ENCODE measurements at places on chromosomes 11 and 22.

GRCh38 chr22:34067031-34067430 is 146.8 kb upstream of the LARGE1 start:
- DNase-seq = no peak

DNA sequence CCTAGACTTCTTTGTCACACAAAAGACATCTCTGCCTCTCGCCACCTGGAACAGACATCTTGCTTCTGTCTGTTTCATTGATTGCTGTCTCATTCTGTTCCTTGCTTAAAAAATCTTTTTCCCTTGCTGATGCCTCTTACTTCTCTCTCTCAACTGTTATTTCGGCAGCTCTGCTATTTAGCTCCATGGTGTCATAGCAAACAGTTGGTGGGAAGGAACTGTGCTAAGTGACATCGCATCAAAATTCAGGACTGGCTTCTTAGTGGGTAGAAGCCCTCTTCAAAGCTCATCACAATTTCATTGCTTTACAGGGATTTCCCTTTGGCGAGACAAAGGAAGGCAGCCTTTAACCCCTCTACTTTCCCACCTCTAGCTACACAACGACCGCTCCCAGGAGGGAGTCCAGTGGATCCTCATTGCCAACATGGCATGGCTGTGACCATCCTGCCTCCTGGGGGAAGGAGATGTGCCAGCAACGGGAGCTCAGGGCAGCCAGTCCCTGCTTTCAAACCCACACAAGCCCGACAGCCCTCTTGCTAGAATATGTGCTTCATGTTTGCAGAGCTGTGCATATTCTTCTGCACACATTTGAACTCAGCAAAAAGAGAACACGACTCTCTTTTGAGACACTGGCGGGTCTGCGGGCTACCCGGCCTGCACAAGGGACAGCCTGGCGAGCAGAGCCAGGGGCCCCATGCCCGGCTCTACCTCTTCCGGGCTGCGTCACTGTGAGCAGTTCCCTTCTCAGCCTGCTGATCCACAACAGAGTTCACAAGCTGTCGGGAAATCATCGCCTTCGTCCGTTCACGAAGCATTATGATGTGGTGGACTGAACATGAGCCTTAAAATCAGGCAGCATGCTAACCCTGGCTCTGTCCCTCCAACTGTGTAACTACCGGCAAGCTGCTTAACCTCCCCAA is 51.1 kb upstream of the JAM3 start:
- DNase-seq = no peak

DNA sequence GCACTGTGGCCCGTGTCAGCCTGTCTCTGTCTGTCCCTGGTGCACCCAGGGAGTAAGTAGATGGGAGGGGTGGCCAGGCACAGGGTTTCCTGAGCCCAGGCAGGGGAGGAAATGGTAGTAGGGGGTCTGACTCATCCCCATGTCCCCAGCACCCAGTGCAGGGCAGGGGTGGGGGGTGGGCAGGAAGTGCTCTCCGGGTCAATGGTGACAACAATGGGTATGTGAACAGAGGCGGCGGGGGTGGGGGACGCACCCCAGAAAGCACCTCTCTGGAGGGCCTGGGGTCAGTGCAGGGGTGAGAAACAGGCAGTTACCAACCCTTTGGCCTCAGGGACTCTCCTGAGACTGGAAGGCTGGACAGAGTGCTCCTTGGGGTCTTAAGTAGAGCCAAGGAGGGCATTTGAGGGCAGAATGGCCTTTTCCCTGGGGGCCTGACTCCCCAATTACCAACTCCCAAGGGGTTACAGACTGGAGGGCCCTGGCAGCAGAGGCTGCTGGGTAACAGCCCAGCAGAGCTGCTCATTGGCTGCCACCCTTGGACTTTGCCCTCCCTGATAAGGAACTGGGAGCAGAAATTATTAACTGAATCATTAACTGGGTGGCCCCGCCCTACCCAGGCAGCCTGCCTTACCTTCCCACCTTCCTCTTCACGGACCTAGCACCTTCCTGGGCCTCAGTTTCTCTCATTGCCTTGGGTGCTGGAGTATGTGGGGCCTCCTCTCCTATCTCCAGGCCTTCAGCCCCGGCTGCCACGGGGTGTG is 4.2 kb downstream of the MYRF start:
- peak; percentile 34 for DNase-seq

DNA sequence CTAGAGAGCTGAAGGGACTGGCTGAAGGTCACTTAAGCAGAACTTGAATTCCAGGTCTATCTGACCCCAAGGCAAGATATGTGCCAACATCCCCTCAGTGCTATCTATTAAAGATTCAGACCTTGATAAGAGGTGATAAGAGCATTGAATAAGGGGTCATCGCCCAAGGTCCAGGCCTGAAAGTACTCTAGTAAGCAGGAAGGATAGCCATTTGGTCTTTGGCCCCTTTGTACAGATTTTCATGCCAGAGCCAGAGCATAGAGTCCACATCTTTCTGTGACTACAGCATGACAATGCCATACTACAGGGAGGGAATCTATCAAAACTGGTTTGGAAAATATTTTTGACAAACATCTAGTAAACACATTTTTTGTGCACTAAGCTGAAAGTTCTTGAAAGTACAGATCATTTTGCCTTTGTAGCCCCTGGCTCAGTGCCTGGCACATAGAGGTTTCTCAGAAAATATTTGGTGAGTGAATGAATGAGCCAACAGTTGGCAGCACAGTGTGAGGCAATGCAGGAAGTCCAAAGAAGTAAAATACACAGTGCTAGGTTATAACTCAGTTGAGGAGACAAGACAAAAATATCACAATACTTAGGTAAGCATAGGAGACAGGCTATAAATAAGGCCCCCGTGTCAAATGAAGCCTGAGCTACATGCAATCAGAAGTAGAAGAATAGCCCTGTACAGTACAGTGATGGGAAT is 15.1 kb upstream of the RRAS2 start:
- no peak for DNase-seq

GRCh38 chr11:61714916-61715315 is 34.7 kb downstream of the DAGLA start:
- DNase-seq = no peak

DNA sequence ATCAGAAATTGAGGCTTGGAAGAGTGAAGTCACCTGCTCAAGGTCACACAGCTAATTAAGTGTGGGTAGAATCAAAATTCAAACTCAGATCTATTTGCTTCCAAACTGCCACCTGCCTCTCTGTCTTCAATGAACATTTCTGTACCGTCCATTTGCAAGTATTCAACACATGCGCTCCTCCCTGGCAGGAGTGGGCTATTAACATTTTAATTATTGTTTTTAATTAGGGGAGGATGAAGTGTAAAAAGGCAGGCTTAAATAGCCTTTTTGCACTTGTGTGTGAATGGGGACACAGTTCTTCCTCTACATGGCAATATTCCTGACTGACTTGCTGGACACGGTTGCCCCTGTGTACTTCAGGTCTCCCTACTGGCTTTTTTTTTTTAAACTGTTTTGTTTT is 114.4 kb upstream of the NARS2 start:
- DNase-seq = no peak

DNA sequence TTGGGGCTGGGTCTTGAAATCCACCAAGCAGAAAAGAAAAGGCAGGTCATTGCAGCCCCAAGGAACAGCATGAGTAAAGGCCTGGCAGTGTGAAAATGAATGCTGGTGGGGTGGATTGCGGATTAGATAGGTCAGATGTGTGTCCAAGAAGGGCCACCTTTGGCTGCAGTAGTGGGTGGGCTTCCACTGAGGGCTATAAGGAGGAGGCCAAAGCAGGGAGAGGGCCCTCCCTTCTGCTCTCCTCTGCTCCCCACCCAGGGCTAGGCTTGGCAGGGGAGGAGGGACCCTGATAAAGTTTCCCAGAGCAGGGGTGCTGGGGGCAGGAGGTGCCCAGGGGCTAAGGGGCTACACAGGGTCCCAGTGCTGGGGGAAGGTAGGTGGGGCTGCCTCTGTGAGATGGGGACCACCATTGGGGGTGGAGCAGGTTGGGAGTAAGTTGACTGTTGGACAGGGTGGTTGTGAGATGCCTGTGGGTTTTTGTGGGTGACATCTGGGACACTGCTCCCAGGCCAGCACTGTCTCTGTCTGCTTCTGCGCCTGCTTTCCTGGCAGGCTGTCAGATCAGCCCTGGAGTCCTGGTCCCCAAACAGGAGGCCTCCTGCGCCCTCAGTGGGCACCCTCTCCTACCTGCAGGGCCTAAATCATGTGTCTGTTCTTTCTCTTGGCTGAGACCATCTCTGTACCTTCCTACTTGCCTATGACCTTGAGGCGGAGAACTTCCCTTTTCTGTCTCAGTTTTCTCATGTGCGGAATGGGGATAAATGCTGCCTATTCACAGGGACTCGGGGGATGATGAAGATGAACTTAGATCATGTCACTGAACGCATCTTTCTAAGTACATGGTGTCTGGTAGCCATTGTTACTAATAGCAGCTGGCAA is 1.9 kb downstream of the CAPN5 start:
- DNase-seq = no peak

DNA sequence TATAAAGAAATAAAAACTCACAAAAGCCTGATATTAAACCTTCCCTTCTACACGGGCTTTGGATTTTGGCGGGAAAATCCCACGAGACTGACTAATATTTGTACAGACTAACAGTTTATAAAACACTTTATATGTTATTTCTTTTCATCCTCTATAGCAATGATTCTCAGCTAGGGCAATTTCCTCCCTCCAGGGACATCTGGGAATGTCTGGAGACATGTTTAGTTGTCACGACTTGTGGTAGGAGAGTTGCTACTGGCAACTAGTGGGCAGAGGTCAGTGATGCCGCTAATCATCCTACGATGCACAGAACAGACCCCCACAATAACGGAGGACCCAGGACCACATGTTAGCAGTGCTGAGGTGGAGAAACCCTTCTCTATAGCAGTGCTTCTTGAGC is 304.8 kb upstream of the PITPNB start:
- DNase-seq = no peak

- no peak for DNase-seq
Measured at GRCh38 chr22:27669798-27670599, 131.6 kb downstream of the MN1 start.

DNA sequence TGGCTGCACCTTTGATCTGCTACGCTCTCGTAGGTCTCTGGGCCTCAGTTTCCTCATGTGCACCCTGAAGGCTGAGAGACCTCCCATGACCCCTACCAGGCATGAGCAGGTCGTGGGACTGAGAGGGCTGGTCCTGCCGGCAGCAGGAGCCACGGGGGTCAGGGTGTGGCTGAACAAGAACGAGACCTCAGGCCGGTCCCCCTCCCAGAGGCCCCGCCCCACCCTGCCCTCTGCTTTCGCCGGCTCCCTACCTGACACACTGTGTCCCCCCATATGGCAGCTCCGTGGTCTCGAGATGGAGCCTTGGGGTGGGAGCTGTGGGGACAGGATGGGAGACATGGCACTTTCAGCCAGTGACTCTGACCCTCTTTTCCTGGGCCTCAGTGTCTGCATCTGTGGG is 40.6 kb downstream of the CDKN1C start:
- no peak for DNase-seq

GRCh38 chr11:58688789-58689503 is 42.8 kb downstream of the GLYAT start:
- no peak for DNase-seq

DNA sequence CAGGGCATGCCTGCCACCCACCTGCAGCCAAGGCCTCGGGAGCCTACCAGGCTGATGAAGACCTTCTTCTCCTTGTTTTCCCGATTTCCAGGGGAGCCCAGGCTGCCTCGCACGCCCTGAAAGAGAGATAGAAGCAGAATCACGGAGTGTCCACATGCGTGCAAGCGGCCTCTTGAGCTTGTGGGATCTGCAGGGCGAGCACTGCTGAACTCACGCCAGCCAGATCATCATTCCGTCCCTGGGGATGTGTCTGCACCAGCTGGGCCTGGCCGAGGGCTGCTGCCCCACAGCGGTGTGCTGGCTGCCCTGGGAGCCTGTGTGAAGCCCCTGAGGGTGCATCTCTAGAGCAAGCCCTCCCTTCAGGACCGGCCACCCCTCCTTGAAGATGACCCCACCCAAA is 17.9 kb downstream of the USH1C start:
- DNase-seq = no peak

DNA sequence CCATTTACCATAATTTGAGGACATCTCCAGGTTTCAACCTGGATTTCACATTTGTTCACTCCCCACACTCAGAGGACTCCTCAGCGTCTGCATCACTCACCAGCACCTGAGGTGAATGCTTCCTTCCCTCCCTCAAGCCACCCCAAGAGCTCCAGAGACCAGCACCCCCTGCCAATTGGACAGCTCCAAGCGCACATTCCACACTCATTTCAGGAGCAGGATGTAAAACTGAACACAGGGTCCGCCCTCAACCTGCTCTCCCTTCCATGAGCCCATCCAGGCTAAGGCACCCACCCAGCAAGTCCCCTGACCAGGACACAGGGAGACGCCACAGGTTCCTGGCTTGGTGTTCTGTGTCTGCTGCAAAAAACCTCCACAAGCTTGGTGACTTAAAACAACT is 3.9 kb downstream of the SCGB1D1 start:
- no peak for DNase-seq

DNA sequence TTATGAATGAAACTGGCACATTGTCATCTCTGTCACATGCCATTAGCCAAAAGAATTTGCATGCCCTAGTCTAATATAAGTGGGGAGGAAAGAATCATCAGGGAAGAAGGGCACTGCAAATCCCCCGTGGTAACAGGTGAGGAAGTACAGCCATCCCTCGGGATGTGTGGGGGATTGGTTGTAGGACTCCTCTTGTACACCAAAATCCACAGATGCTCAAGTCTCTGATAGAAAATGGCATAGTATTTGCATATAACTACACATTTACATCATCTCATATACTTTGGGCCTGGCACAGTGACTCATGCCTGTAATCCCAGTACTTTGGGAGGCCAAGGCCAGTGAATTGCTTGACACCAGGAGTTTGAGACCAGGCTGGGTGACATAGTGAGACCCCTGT is 109.7 kb downstream of the HIPK3 start:
- no peak for DNase-seq

DNA sequence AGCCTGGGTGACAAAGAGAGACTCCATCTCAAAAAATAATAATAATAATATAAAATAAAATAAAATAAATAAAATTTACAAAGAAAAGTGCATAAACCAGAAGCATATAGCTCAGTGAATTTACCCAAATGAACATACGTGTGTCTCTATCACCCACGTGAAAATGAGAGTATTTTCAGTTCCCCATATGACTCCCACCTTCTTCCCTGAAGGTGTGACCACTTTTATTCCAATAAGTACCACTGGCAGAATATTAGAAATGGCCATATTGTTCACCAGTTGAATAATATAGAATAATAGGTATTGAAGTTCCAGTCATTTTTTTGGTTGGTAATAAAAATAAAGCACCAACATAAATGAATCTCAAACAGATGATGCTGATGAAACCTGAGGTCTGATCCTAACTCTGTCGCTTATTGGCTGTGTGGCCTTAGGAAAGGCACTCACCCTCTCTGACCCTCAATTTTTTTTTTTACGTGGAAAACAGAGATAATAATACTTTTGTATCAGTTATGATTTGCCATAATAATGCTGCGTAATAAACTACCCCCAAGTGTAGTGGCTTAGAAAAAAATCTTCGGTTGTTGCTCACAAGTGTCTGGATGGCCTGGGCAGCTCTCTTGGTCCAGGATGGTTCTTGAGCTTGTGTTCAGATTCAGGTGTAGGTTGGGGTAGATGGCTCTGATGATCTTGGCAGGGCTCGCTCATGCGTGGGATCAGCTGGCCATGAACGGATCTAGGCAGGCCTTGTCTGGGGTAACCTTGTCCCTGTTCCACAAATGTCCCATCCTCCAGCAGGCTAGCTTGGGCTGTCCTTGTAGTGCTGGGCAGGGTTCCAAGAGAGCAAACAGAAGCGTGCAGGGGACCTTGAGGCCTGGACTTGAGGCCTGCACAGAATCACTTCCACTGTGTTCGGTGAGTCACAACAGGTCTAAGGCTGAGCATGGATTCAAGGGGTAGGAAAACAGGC is 88.1 kb downstream of the MYO18B start:
- DNase-seq = no peak

- DNase-seq = peak; percentile 3
Measured at GRCh38 chr11:102177974-102178631, 67.9 kb downstream of the YAP1 start.

GRCh38 chr11:6565988-6566703 is 37.3 kb downstream of the RRP8 start:
- DNase-seq = no peak
